ENCODE measurements at places on chromosomes 5 and 9. TPM values are rescaled to one million over a fixed set of nuclear protein-coding genes. Genes with fewer than 3 reads are reported as not detected.

- H3K4me1 ChIP-seq: no peaks in the 10 kb centered on the region
- DNase-seq: no peak
- no peak overlapping the region for H3K4me3 ChIP-seq
- H3K27ac ChIP-seq: no peak overlapping the region
- H3K27me3 ChIP-seq: no peaks in the 10 kb centered on the region
- no peaks in the 10 kb centered on the region for H3K36me3 ChIP-seq
Observed at GRCh38 chr5:157004893-157005551, 42.0 kb upstream of the TIMD4 start.

- no peak for DNase-seq
- no peaks in the 10 kb centered on the region for H3K27me3 ChIP-seq
- H3K27ac ChIP-seq: no peak overlapping the region
- H3K4me3 ChIP-seq: no peak overlapping the region
- no peaks in the 10 kb centered on the region for H3K36me3 ChIP-seq
- H3K4me1 ChIP-seq: peaks cover 6% of the 10 kb centered on the region
Observed at GRCh38 chr5:82849885-82850284, 227.3 kb downstream of the TMEM167A start.

Gene IFNA2
- not detected for total RNA-seq

DNA sequence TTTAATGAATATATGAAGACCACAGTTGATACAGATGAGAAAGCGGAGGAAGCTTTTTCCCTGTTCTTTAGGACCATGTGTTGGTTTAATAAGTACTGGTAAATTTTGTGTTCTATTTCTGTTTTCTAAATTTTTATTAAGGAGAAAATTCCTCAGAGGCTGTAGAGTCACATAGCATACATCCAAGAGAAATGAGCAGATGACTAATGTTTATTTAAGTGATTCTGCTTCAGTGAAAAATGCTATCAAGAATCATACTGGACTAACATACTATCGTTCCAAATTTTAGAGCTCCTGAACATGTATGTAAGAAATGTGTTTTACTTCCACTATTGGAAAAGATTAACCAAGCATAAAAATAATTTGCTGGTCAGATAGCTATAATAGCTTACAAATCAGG, 115.0 kb downstream of the KIAA1958 start:
- H3K4me1 ChIP-seq: no peaks in the 10 kb centered on the region
- no peak for DNase-seq
- H3K27me3 ChIP-seq: no peaks in the 10 kb centered on the region
- H3K4me3 ChIP-seq: no peak overlapping the region
- no peaks in the 10 kb centered on the region for H3K36me3 ChIP-seq

GRCh38 chr5:128784726-128785125, 180.6 kb upstream of the SLC27A6 start:
- no peak overlapping the region for H3K27ac ChIP-seq
- no peak overlapping the region for H3K4me3 ChIP-seq
- H3K36me3 ChIP-seq: no peaks in the 10 kb centered on the region
- no peaks in the 10 kb centered on the region for H3K27me3 ChIP-seq

Gene SMIM33
- total RNA-seq: not detected

Gene PCDHA8
- not detected for total RNA-seq

DNA sequence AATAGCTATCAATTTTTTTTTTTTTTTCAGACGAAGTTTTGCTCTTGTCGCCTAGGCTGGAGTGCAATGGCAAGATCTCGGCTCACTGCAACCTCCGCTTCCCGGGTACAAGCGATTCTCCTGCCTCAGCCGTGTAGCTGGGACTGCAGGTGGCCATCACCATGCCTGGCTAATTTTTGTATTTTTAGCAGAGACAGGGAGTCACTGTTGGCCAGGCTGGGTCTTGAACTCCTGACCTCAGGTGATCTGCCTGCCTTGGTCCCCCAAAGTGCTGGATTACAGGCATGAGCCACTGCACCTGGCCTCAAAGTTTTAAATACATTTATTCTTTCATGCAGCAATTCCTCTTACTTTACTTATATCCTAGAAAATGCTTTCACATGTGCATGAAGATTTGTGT, 17.6 kb downstream of the TRIM14 start:
- H3K27ac ChIP-seq: no peak overlapping the region
- H3K4me3 ChIP-seq: no peak overlapping the region
- H3K36me3 ChIP-seq: peaks cover 14% of the 10 kb centered on the region
- H3K27me3 ChIP-seq: no peaks in the 10 kb centered on the region
- DNase-seq: no peak
- peaks cover 30% of the 10 kb centered on the region for H3K4me1 ChIP-seq

Gene TPPP
- 0.28 TPM for total RNA-seq

Gene PDE6A
- total RNA-seq: 2.5 TPM

DNA sequence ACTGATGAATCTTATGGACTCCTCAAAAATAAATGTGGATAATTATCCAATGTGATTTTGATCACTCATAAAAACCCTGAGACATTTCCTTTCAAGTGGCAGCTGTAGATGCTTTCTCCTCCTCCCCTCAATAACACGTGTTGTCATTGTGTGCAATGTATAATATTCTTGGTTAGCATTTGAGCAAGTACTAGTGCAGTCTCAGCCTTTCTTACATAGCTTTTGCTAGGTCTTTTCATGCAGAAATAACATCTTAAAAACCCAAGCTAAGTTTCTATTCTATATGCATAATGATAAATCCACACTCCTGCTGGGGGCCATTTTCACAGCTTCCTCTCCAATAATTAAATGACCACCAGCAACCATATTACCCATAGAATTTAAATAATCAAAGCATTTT, 1835.2 kb upstream of the NUDT12 start:
- H3K4me3 ChIP-seq: no peak overlapping the region
- H3K36me3 ChIP-seq: no peaks in the 10 kb centered on the region
- no peaks in the 10 kb centered on the region for H3K27me3 ChIP-seq
- H3K4me1 ChIP-seq: no peaks in the 10 kb centered on the region
- DNase-seq: no peak
- H3K27ac ChIP-seq: no peak overlapping the region

Gene PIP5K1B
- 10.3 TPM for total RNA-seq

Gene CCNI2
- total RNA-seq: not detected

Gene DNM1
- total RNA-seq: 3.9 TPM

- H3K4me1 ChIP-seq: no peaks in the 10 kb centered on the region
- H3K4me3 ChIP-seq: no peak overlapping the region
- no peaks in the 10 kb centered on the region for H3K27me3 ChIP-seq
- H3K36me3 ChIP-seq: no peaks in the 10 kb centered on the region
- no peak overlapping the region for H3K27ac ChIP-seq
- DNase-seq: no peak
Observed at GRCh38 chr5:51148437-51148836, 234.8 kb upstream of the ISL1 start.

Gene OLFML2A
- total RNA-seq: 1.1 TPM

DNA sequence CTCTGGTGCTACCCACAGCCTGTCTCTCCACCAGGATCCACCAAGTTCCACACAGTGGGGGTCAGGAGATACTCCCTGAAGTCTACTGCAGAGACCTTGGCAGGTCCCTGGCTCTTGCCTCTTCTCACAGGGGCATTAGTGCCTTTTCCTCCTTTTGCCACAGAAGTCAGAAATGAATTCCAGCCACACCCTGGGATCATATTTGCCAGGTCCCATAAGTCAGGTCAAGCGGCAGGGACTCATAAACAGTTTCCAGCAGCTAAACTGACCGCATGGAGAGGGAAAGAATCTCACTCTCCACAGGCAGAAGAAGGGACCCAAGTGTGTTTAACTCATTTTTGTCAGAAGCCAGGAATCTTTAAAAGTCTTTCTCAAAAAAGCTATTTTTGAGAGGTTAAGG, 13.3 kb upstream of the IFNK start:
- H3K27me3 ChIP-seq: no peaks in the 10 kb centered on the region
- no peak overlapping the region for H3K4me3 ChIP-seq
- H3K36me3 ChIP-seq: no peaks in the 10 kb centered on the region
- no peaks in the 10 kb centered on the region for H3K4me1 ChIP-seq
- H3K27ac ChIP-seq: no peak overlapping the region

GRCh38 chr5:163755505-163755904, 250.1 kb downstream of the MAT2B start:
- no peaks in the 10 kb centered on the region for H3K36me3 ChIP-seq
- no peaks in the 10 kb centered on the region for H3K4me1 ChIP-seq
- no peak overlapping the region for H3K27ac ChIP-seq
- no peaks in the 10 kb centered on the region for H3K27me3 ChIP-seq

DNA sequence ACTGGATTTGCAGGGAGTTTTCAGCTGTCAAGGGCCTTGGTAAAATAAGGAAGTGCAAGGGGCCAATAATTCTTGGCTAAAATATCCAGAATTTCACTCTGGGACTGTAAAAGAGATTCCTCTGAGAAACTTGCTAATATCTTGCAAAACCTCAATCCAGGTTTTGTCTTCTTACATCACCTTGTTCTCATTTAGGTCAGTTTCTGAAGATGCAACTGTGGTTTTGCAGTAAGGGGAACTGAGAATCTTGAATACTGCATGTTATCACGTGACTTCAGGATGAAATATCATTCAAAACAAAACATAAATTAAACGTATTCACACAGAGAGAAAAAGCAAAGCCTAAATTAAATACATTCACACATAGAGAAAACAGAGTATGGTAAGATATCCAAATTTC, 35.0 kb upstream of the RIC1 start:
- no peaks in the 10 kb centered on the region for H3K27me3 ChIP-seq
- H3K4me3 ChIP-seq: no peak overlapping the region
- H3K36me3 ChIP-seq: no peaks in the 10 kb centered on the region
- no peaks in the 10 kb centered on the region for H3K4me1 ChIP-seq
- DNase-seq: no peak

DNA sequence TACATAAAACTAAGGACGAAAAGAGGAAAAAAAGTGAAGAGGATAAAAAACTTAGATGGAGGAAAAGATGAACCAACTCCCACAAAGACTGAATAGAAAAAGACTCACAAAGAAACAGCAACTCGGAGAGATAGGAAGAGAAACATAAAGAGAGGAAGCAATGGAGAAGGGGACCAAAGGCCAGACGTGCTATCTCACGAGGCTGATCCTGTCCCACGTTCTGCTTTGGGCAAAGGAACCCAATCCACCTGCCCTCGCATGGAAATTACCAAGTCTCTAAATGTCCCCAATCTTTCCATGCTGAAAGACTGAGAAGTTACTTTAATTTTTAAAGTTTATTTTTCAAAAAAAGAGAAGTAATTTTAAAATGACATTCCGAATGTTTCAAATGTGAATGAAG, 36.6 kb downstream of the TMEM245 start:
- H3K4me3 ChIP-seq: no peak overlapping the region
- no peaks in the 10 kb centered on the region for H3K27me3 ChIP-seq
- H3K4me1 ChIP-seq: peaks cover 96% of the 10 kb centered on the region
- H3K36me3 ChIP-seq: peaks cover 2% of the 10 kb centered on the region

DNA sequence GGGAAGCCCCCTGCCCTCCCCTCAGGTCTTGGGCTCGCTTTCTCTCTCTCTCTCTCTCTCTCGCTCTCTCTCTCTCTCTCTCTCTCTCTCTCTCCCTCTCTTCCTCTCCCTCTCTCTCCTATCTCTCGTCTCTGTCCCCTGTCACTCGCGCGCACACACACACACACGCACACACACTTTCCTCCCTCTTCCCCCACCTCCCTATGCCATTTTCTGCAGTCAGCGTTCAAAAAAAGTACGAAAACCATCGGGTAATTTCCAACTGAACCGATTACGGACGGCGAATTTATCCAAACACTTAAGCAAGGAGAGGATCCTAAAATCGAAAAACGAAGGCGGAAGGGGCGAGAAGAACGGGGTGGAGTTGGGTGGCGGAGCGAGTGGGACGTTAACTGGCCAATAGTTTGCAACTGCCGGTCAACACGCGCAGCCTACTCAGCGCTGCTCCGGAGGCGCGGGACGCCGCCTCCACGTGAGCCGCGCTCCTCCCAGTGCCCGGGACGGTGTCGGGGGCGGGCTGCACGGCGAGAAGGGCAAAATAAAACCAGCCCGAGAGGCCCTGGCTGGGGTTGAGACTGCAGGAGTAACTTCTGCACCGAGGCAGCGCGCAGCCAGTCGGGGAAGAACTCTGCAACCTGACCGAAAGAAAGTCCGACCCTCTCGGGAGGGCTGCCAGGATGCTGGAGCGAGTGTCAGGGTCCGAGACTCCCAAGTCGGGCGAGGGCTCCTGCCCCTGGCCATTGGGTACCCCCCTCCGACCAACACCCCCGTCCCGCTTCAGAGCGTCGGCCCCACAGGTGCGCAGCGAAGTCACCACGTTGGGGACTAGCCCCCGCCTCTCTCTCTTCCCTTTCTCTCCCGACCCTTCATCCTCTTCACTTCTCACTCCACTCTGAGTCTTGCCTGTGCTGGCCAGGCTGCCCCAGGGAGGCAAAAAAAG, 24.9 kb upstream of the ELAVL2 start:
- H3K36me3 ChIP-seq: no peaks in the 10 kb centered on the region
- no peak for DNase-seq
- no peaks in the 10 kb centered on the region for H3K4me1 ChIP-seq
- no peaks in the 10 kb centered on the region for H3K27me3 ChIP-seq
- no peak overlapping the region for H3K4me3 ChIP-seq
- no peak overlapping the region for H3K27ac ChIP-seq

All from Caco-2 (cell line).